Aorta (tissue), 5 donors: ENCODE measurements at places on chromosomes 5 and 9. TPM values are rescaled to one million over a fixed set of nuclear protein-coding genes. Genes with fewer than 3 reads are reported as not detected.

- H3K4me1 ChIP-seq, result peaks cover 7% of the 10 kb centered on the region
- DNase-seq, result no peak
- H3K4me3 ChIP-seq, result no peak overlapping the region
These were observed 168.1 kb downstream of the EFNA5 start for GRCh38 chr5:107502676-107503060.

Gene SMIM32
- total RNA-seq, result not detected

Gene ALDH1A1
- 118 TPM for total RNA-seq

- no peak overlapping the region for H3K4me3 ChIP-seq
- DNase-seq, result no peak
- H3K4me1 ChIP-seq, result no peaks in the 10 kb centered on the region
- no peaks in the 10 kb centered on the region for H3K36me3 ChIP-seq
- no peaks in the 10 kb centered on the region for H3K27me3 ChIP-seq
These were observed 85.7 kb upstream of the SGCD start for GRCh38 chr5:156241266-156241665.

Gene CCDC152
- 1.4 TPM for total RNA-seq

- no peaks in the 10 kb centered on the region for H3K4me1 ChIP-seq
- H3K27ac ChIP-seq, result no peak overlapping the region
- no peak overlapping the region for H3K4me3 ChIP-seq
- DNase-seq, result peak; percentile 57
- no peaks in the 10 kb centered on the region for H3K36me3 ChIP-seq
These were observed 102.1 kb downstream of the PAM start for GRCh38 chr5:102857076-102857818.

Gene GMCL2
- total RNA-seq, result not detected
